ENCODE measurements at places on chromosomes 12 and 14.

DNA sequence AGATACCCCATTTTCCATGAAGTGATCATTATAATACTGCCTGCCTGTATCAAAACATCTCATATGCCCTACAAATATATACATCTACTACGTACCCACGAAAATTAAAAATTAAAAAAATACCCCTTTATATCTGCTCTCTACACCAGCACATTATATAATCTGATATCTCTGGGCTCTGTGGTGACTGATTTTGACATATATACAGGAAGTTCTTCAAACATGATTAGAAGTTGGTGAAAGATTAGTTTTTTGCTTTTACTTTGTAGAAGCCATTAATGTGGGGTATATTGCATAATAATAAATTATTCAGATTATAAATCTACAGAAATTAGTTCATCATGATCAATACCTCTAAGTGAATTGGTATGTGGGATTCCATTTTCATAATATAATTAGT is 126.7 kb upstream of the MDM1 start:
- no peak for DNase-seq

DNA sequence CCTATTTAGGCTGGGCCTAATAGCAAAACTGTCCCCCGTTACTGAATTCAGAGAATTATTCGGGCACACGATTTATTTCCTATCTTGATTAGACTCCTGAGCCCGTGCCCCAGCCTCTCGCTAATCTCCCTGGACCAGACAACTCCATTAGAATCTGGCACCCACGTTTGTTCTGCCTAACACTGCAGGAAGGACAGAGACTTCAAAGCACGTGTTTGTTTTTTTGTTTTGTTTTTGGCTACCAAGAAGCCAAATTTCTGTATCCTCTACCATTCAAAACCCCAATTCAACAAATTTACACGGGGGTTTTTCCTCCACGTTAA is 4.8 kb downstream of the USP44 start:
- no peak for DNase-seq

- no peak for DNase-seq
Measured at GRCh38 chr12:68428211-68428610, 96.0 kb upstream of the MDM1 start.

DNA sequence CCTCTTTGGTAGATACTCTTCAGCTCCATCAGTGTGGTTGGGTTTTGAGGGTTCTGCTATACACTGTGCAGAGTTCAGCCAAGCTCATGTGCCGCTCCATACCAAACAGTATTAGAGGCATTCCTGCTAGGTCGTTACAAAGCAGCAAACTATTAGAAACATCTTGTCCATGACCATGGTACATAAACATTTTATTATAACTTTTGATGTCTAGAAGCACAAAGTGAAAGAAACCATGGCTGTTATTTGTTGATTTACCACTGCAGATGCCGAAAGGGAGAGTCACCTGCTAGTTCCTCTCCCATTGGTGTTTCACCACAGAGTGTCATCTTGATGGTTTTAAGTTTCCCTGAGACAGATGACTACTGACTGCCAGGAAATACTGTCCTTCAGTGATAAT is 242.0 kb downstream of the ADAMTS20 start:
- no peak for DNase-seq

DNA sequence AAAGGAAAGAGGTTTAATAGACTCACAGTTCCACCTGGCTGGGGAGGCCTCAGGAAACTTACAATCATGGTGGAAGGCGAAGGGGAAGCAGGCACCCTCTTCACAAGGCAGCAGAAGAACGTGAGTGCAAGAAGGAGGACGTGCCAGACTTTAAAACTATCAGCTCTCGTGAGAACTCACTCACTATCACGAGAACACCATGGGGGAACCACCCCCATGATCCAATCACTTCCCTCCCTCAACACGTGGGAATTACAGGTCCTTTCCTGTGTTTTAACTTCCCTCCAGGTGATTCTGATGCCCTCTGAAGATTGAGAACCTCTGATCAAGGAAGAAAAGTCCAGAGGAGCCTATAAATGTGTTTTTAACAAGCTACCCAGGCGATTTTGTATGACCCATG is 358.7 kb downstream of the MED13L start:
- no peak for DNase-seq

DNA sequence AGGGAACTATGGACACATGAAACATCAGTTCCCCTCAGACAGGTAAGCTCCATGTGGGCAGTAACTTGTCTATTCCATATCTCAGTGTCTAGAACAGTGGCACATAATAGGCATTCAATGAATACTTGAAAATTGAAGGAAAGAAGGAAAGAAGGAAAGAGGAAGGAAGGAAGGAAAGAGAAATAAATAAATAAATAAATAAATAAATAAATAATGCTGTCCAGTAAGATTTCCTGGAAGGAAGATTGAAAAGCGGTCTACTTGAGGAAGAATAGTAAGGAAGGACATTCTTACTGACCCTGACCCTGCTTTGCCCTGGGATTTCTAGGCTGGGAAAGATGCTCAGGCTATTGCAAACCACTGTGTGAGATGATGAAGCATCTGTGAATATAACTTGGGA is 91.5 kb downstream of the PTPRR start:
- DNase-seq, result no peak

GRCh38 chr14:28666961-28667360 is 99.6 kb upstream of the FOXG1 start:
- no peak for DNase-seq

DNA sequence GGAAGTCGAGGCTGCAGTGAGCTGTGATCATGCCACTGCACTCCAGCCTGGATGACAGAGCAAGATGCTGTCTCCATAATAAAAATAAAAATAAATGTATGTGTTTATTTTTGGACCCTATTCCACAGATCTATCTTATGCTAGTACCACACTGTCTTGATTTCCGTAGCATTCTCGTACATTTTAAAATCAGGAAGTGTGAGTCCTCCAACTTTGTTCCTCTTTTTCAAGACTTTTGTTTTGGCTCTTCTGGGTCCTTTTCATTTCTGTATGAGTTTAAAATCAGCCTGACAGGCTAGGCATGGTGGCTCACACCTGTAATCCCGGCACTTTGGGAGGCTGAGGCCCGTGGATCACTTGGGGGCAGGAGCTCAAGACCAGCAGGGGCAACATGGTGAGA is 25.8 kb downstream of the DAO start:
- DNase-seq, result no peak

GRCh38 chr12:106046301-106046846 is 92.4 kb downstream of the NUAK1 start:
- no peak for DNase-seq

DNA sequence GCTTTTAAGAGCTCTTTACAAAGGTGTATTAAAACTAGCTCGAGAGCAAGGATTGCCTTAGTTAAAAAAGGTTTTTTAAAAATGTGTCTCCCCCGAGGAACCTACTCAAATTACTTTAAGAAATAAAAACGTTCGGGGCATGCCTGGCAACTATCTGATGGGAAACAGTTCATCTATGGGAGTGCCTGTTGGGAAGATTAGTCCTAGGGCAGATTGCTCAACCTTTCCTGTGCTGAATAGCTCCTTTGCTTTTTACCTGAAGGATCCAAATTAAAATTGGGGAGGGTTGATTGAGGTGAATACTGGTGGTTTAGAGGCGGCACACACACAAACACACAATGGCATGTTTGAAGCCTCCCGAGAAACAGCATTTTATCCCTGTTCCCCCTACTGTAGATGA is 541.4 kb upstream of the ATP2B1 start:
- DNase-seq, result no peak

GRCh38 chr12:47350062-47350408 is 270.3 kb upstream of the AMIGO2 start:
- no peak for DNase-seq

DNA sequence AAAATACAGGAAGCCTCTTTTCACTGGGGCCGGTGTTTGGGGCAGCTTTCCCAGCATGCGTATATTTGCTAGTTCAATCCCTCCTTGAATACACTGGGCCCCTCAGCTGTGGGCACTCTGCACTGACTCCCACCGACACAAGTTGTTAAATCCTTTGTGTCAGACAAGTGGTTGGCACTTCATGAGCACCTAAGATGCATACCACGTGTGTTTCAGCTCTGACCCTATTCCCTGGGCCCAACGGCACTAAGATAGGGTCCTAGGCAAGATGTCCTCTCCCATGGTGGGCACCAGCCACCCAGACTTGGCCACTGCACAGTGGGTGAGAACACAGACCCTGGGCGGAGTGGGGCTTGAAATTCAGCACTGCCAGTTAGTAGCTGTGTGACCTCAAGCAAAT is 173.8 kb downstream of the BCL11B start:
- no peak for DNase-seq

DNA sequence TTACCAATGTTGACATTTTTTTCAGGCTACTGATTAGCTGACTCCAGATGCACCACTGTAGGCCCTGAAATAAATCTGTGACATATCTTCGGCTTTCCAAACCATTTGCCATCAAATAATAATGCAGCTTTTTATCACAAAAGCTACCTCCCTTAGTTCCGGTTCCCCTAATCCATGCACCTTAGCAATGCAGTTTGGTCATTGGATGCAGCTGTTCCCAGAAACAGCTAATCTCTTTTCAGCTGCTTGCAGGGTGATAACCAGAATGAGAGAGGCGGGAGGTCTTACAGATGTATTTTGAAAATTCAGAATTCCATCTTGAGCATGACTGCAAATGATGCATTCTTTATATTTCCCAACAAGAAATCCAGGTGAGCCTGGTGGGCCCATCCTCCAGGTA is 646.2 kb downstream of the SOX5 start:
- no peak for DNase-seq

- DNase-seq, result no peak
Measured at GRCh38 chr12:50569876-50570275, 65.1 kb downstream of the DIP2B start.
